Kidney epithelial cell (primary cell): ENCODE measurements at places on chromosomes 6 and 20. TPM values are rescaled to one million over a fixed set of nuclear protein-coding genes. Genes with fewer than 3 reads are reported as not detected.

Gene HFE
- 1.4 and 2.6 TPM in 2 replicates for total RNA-seq

Gene ANKEF1
- total RNA-seq = 7.6 and 8.2 TPM in 2 replicates

Gene RIPPLY2
- not detected in 2 replicates for total RNA-seq

Gene UBE2C
- 25.9 and 31.3 TPM in 2 replicates for total RNA-seq

Gene CALHM4
- not detected in 2 replicates for total RNA-seq

Gene LHFPL5
- total RNA-seq = not detected in 2 replicates

Gene ARMH2
- not detected in 2 replicates for total RNA-seq

Gene TPD52L1
- total RNA-seq = 57.7 and 63.3 TPM in 2 replicates

Gene C6orf58
- total RNA-seq = not detected in 2 replicates

Gene COL9A3
- total RNA-seq = 5.4 and 10.4 TPM in 2 replicates
